Gastroesophageal sphincter (tissue), 4 donors: ENCODE measurements at places on chromosomes 3 and 15.

GRCh38 chr3:65751123-65751700 is 287.5 kb downstream of the MAGI1 start:
- ATAC-seq = no peak

GRCh38 chr3:20066850-20067617 is 26.8 kb downstream of the KAT2B start:
- no peak for ATAC-seq

- ATAC-seq = no peak
These were observed 105.8 kb downstream of the LSAMP start for GRCh38 chr3:116339441-116340028.

GRCh38 chr3:101038393-101038792 is 45.2 kb upstream of the ABI3BP start:
- no peak for ATAC-seq

- no peak for ATAC-seq
These were observed 118.3 kb upstream of the TUSC7 start for GRCh38 chr3:116591236-116591635.

- ATAC-seq = no peak
These were observed 225.0 kb upstream of the ATP11B start for GRCh38 chr3:182568261-182568660.

DNA sequence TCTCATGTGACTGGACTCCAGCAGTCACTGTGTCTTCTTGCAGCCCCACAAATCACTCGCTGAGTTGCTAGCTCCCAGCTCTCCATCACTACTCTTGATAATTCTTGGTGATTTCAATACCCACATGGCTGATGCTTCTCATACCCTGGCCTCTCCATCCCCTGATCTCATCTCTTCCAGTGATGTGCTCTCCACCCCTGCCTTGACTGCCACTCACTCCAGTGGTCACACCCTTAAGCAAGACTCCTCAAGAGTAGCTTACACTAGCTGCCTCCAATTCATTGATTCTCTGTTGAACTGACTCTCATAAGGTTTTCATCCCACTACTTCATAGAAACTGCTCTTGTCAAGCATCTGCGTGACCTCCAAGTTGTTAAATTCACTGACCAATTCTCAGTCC is 837 bp downstream of the GRK7 start:
- ATAC-seq = no peak

- ATAC-seq = no peak
These were observed 17.3 kb upstream of the CDCP1 start for GRCh38 chr3:45163481-45163880.

- no peak for ATAC-seq
These were observed 164.2 kb upstream of the BHLHE40 start for GRCh38 chr3:4814904-4815574.

GRCh38 chr15:39192979-39193560 is 387.8 kb upstream of the THBS1 start:
- ATAC-seq = no peak

GRCh38 chr15:66646308-66646707 is 55.7 kb upstream of the SMAD6 start:
- no peak for ATAC-seq

DNA sequence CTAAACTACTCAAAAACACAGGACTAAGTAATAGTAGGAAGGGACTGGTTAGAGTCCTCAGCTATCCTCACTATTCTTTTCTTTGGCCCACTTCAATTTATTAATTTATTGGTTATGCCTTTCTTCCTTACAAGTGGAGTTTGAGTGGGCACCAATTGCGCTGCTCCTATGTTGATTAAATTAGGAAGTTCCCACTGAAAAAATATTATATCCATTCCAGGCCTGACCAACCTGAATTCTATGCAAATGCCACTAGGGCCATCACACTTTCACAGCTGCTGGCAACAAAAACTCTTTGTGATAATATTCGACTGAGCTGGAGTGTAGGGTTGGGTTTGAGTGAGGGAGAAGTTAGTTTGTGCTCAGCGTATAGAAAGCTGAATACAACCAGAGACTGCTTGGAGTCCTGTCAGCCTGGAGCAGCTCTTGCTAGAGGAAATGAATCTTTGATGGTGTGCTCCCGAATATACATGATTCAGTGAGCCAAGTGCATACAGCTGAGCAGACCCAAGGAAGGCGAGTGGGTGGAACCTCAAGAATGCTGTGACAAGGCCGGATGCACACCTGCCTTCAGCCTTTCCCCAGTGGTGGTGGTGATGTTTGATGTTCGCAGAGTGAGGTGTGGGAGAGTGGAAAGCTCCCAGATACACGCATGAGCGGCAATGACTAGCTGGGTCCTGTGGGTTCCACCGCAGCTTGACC is 1.5 kb downstream of the ARHGEF3 start:
- ATAC-seq = no peak

- no peak for ATAC-seq
These were observed 235.8 kb downstream of the FHIT start for GRCh38 chr3:61015408-61015807.

DNA sequence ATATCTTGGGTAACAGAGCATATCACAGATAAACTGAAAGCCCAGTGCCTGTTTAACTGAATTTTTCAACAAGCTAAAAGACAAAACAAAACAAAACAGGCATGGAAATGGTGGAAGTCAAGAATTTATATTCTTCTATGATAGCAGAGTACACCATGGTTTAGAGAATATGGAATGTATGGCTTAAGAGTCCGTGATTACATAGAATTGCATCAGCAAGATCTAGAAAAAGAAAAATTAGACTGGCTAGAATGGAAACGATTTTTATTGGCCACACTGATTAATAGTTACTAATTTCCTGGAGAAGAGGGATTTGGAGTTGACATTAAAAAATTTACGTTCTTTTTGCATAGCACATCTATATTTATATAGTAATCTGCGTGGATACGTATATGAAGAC is 435.2 kb upstream of the DPPA4 start:
- no peak for ATAC-seq

DNA sequence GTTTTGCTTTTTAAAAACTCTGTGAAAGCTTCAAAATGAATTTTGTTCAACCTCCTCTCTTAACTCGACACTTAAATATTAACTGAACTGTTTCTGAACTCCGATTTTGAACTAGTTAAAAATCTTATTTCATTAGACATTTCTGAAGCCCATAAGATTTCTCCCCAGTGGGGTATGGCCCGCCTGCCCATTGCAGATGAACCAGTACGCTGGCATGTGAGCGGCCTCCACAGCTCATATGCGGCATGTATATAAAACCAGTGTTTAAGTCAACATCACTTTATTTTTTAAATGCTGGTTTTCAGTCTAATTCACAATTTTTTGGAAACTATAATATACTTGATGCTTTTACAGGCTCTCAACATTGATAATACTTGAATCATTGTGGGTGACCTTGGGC is 50.2 kb downstream of the CPN2 start:
- ATAC-seq = no peak

GRCh38 chr15:62812515-62812835 is 230.1 kb upstream of the TPM1 start:
- ATAC-seq = no peak

DNA sequence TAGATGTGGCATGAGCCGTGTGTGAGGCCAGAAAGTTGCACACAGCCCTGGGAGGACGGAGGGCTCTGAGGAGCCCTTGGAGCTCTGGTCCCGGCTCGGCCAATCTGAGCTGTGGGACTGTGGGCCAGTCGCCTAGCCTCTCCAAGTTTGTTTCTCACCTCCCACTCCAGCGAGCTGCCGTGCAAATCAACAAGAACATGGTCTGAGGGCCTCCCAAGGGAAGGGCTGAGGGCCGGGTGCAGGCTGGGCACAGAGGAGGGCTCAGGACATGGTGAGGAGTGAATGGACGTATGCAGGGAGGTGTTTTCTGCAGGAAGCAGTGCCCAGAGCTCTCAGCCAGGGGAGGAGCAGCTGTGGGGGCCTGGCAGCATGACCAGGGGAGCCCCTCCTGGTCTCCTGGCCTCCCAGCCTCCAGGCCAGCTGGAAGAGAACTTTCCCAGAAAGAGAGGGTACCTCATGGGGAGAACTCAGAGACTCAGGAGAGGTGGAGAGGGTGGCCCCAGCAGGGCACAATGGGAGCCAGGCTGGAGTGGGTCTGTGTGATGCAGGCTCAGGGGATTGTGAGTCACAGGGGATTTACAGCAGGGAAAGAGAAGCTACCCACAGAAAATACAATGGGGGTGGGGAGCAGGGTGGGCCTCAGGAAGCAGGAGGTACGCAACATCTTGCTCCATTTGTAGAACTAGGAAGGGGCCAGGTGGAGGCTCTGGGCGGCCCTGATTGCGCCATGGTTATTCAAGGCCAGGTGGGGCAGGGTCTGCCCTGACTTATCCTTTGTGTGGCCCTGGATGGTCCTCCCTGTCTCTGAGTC is 24.8 kb downstream of the PSTPIP1 start:
- no peak for ATAC-seq

- ATAC-seq = no peak
These were observed 636.4 kb upstream of the DPPA4 start for GRCh38 chr3:109973733-109974132.

DNA sequence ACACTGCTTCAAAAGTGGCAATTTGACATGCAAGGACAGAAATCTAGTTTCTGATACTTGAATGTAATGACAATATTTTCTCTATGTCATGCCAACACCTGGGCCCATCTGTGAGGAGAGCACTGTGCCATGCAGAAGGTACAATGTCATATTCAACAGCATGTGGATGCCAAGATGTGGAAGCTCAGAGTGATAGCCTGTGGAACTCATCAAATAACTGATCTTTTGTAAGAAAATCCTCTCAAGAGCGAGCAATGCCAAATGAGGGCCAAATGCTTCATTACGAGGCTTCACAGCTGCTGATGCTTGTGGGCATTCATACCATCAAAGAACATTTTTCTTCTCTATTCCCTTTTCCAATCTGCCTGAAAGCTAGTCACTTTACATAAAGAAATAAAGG is 95.1 kb downstream of the ROBO1 start:
- no peak for ATAC-seq

GRCh38 chr15:64774629-64775493 is 528 bp downstream of the RBPMS2 start:
- ATAC-seq = peak; percentile 43

DNA sequence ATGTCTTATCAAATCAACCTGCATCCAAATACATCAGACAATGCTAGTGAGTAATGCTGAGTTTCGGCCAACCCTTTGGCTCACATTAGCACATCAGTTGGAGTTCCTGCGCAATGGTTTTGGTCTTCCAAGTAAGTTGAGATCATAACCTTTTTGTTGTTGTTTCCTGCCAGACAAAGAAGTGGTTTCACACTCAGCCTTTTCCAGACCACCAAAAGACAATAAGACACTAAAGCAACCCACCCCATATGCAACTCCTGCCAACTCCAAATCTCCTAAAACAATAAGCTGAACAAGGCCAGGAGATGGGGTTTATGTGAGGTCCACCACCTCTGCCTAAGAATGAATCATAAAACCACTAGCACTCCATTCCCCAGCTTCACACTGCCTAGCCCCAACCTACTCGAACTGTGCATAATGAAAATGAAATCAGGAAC is 177.0 kb downstream of the ERC2 start:
- ATAC-seq = no peak

DNA sequence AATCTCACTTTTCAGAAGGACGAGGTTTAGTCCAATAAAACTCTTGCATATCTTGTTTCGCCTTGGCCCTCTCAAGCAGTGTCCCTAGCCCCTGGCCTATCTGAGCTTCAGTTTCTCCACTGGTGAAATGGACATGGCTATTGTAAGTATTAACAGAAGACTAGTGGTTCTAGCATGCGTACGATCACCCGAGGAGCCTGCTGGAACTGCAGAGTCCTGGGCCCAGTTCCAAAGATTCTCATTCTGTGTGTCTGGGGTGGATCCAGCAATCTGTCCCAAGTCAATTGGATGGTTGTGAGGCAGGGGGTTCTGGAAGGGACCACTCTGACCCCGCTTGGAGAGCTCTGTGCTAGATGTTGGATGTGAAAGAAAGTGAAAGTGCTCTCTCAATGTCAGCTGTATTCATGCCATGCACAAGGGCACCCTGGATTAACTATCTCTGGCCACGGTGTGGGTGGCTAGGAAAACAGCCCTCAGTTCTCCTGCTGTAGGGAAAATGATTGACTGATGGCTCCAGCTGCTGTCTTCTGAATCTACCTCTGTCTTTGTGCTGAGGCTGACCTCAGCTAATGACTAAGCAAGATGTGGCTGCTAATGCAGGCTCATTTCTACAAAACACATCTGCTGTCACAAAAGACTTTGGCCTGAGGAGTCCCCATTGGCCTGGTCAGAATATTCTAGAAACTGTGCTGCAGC is 1.9 kb upstream of the PLA1A start:
- ATAC-seq = no peak

DNA sequence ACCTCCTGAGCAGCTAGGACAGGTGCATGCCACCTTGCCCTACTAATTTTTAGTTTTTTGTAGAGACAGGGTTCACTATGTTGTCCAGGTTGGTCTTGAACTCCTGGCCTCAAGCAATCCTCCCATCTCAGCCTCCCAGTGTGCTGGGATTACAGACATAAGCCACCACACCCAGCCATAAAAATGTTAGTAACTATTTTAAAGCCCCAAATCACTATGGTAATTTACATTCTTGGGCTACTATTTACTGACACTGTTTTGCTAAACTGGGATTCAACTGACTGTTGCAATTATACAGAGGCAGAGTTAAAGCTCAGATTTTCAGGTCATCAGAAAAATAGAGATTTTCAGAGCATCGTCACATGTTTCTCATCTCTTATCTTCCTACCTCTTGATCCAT is 258.6 kb downstream of the FEZF2 start:
- no peak for ATAC-seq

- no peak for ATAC-seq
These were observed 7.1 kb downstream of the EIF4E3 start for GRCh38 chr3:71718072-71718471.

- no peak for ATAC-seq
These were observed 4.6 kb downstream of the FBXL22 start for GRCh38 chr15:63601704-63602185.

- no peak for ATAC-seq
These were observed 48.3 kb upstream of the THSD4 start for GRCh38 chr15:71066983-71067382.

GRCh38 chr15:38438031-38438986 is 15.6 kb upstream of the FAM98B start:
- ATAC-seq = no peak

- no peak for ATAC-seq
These were observed 379.3 kb upstream of the CBLB start for GRCh38 chr3:106247902-106248684.
